Activated T-cell treated with anti-CD3 and anti-CD28 coated beads, Interleukin-2, amount 50 U/mL, for 72 hours (primary cell): ENCODE measurements at places on chromosomes 7 and 10. TPM values are rescaled to one million over a fixed set of nuclear protein-coding genes. Genes with fewer than 3 reads are reported as not detected.

- H3K4me1 ChIP-seq: peaks cover 20% of the 10 kb centered on the region
- H3K27me3 ChIP-seq: peaks cover 32% of the 10 kb centered on the region
Observed at GRCh38 chr10:97713339-97713825, at the start of gene MARVELD1. Gene MARVELD1, plus strand, starts transcription at chr10:97713730. Its CDS starts 147 bp downstream, at chr10:97713877.

DNA sequence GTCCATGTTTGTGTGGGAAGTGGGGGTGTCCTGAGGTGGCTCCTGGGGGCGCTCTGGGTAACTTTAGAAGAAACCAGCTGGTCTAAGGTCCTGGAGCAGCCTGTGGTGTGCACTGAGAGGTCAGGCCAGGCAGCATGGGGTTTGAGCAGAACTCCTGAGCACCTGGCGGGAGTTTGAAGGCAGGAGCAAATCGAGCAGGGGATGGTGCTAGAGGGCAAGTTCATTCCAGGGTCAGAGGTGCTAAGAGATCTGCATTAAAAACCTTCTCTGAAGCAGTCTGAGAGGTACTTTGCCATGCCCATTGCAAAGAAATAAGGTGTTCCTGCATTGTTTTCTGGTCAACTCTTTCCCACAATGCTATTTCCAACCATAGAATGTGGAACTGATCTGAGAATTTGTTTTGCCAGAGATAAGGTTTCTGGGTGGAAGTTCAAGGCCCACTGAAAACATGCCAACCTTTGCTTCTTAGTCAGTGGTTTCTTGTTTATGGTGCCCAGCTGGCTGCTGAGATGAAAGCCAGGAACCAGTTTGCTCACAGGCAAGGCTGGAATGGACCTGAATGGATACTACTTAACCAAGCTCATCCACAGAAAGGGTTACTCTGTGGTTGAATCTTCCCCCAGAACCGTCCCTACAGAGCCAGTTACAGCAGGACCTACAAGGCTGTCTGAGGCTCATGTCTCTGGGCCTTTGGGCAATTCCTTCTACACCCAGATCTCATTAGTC, 136.3 kb upstream of the TMEM72 start:
- no peak for DNase-seq
- no peak overlapping the region for H3K4me3 ChIP-seq
- peaks cover 13% of the 10 kb centered on the region for H3K27me3 ChIP-seq

DNA sequence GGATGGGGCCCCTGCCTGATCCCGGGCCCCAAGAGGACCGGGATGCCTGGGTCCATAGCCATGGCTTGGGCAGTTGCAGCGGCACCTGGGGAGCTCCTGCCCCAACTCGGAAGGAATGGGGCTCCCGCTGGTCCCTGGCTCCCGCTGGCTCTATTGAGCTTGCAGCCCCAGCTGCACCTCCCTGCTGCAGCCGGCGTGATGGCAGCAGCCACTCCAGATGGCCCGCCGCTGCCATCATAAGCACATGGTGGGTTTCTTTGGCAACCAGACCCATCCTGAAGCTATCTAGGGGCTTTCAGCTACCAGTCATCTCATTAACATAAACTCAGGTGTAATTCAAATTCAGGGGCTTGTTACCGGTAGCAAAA, 11.1 kb upstream of the DNMBP start:
- no peaks in the 10 kb centered on the region for H3K36me3 ChIP-seq
- H3K4me1 ChIP-seq: peaks cover 16% of the 10 kb centered on the region
- peaks cover 6% of the 10 kb centered on the region for H3K27me3 ChIP-seq
- no peak for DNase-seq

DNA sequence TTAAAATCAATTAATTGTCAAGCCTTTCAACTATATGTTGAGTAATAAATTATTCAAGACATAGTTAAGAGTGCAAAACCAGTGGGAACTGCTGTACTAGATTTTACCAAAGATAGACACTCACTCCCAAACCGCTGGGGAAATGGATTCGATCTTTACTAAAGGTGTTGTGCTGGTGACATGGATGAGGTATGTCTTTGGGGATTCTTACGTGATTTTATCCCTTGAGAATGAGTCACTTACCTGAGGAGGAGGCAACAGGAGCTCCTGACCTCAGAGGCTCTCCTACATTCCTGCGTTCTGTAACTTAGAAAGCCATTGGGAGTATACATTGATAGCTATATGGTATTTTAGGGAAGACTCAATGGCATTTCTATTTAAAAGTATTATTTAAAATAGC, 165.5 kb downstream of the PKD1L1 start:
- DNase-seq: no peak
- no peak overlapping the region for H3K4me3 ChIP-seq
- H3K27ac ChIP-seq: no peak overlapping the region
- H3K36me3 ChIP-seq: no peaks in the 10 kb centered on the region
- H3K27me3 ChIP-seq: peaks cover 5% of the 10 kb centered on the region
- H3K4me1 ChIP-seq: no peaks in the 10 kb centered on the region

Gene HOXA9
- not detected for total RNA-seq

DNA sequence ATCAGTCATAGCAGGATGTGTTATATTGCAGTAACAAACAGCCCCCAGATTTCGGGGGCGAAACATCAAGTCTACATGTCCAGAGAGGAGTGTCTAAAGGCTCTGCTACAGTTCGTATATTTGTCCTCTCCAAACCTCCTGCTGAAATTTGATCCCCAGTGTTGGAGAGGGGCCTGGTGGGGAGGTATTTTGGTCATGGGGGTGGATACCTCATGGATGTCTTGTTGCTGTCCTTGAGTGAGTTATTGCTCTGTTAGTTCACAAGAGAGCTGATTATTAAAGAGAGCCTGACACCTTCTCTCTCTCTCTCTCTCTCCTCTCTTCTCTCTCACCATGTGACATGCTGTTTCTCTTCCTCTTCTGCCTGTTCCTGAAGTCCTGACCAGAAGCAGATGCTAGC, 343.7 kb downstream of the TCERG1L start:
- H3K4me1 ChIP-seq: no peaks in the 10 kb centered on the region
- no peak overlapping the region for H3K27ac ChIP-seq
- H3K36me3 ChIP-seq: no peaks in the 10 kb centered on the region
- H3K4me3 ChIP-seq: no peak overlapping the region
- H3K27me3 ChIP-seq: no peaks in the 10 kb centered on the region

DNA sequence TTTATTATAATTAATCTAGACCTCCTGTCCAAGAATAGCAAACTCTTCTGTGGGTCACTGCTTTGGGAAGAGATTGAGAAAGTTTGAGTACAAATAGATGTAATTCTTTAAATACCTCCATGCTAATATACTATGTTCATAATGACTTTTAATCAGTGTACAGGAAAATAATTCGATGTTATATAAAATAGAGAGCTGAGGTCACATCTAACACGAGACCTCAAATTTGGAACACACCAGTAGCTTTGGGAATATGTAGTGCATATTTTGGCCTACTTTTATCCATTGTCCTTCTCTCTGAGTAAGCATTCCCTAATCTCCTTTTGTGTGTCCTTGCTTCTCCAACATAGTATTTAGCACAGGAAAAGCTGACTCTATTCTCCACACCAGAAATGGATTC, 27.3 kb upstream of the CABCOCO1 start:
- H3K27me3 ChIP-seq: no peaks in the 10 kb centered on the region
- no peak overlapping the region for H3K4me3 ChIP-seq
- DNase-seq: no peak
- H3K4me1 ChIP-seq: no peaks in the 10 kb centered on the region
- H3K36me3 ChIP-seq: no peaks in the 10 kb centered on the region
- H3K27ac ChIP-seq: no peak overlapping the region

Gene IDI2
- not detected for total RNA-seq

DNA sequence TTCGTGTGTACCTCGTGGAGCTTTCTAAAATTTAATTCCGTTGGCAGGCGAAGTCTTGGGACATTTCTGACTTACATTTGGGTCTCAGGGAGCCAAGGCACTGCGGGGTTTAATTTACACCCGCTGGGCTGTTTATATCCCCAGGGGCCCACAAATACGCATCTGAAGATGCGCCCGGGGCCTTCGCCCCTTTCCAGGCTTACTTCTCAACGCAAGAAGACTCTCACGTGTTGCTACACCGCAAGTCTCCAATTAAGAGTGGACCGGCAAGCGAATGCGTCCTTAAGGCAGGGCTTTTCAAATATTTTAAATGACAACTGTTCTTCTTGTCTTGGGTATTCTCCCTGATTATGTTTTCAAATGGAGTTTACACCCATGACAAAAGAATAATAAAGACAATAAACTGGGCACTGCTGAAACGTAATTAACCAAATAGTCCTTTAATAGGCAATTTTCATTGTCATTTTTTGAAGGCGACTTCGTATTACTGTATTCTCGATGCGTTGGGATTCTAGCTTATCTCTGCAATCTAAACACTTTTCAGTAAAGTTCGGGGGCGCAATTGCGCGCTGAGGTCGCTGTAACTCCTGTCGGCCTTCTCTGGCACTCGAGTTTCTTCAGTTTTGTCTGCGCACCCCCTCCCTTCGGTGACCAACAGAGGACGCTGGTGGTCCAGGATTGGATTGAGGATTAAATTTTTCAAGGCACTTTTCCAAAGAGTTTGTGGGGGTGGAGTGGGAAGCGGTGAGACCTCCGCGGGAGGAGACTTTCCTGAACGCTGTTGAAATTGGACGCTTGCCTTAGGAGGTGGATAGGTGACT, 837 bp upstream of the IGFBP3 start:
- no peak overlapping the region for H3K27ac ChIP-seq
- peak overlapping the region; percentile 81 for H3K4me3 ChIP-seq
- H3K27me3 ChIP-seq: peaks cover 46% of the 10 kb centered on the region
- peaks cover 28% of the 10 kb centered on the region for H3K4me1 ChIP-seq
- peak; percentile 16 for DNase-seq
- no peaks in the 10 kb centered on the region for H3K36me3 ChIP-seq

Gene EGFR
- not detected for total RNA-seq

Gene SPDYE1
- not detected for total RNA-seq

GRCh38 chr10:63171255-63171855, 38.2 kb downstream of the NRBF2 start:
- H3K36me3 ChIP-seq: peaks cover 35% of the 10 kb centered on the region
- H3K4me3 ChIP-seq: peak overlapping the region; percentile 11
- peak overlapping the region; percentile 64 for H3K27ac ChIP-seq
- H3K4me1 ChIP-seq: peaks cover 56% of the 10 kb centered on the region

Gene FAM24A
- not detected for total RNA-seq

Gene UTF1
- total RNA-seq: not detected

DNA sequence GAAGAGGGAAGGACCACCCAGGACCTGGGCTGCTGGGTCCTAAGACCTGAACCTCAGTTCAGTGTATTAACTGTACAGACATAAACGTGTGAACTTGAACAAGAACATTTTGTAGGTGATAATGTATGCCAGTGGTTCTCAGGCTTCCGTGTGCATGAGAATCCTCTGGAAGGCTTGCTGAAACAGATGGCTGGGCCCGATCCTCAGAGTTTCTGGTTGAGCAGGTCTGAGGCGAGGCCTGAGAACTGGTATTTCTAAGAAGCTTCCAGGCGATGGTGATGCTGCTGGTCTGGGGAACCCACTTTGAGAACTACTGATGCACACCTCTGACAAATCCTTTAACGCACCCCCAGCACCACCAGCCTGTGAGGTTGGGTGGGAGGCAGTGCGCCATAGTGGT, 70.4 kb downstream of the CDH23 start:
- DNase-seq: no peak
- no peaks in the 10 kb centered on the region for H3K4me1 ChIP-seq
- no peaks in the 10 kb centered on the region for H3K27me3 ChIP-seq

- DNase-seq: peak; percentile 84
- H3K4me1 ChIP-seq: peaks cover 42% of the 10 kb centered on the region
- peaks cover 61% of the 10 kb centered on the region for H3K27me3 ChIP-seq
Observed at GRCh38 chr7:129780257-129780973, 168.9 kb downstream of the NRF1 start.

Gene SUGCT
- 1.6 TPM for total RNA-seq

GRCh38 chr10:81498011-81498551, 376.9 kb upstream of the NRG3 start:
- H3K27ac ChIP-seq: no peak overlapping the region
- H3K4me1 ChIP-seq: no peaks in the 10 kb centered on the region
- no peak for DNase-seq
- no peaks in the 10 kb centered on the region for H3K36me3 ChIP-seq
- no peaks in the 10 kb centered on the region for H3K27me3 ChIP-seq

Gene CALHM3
- total RNA-seq: not detected

DNA sequence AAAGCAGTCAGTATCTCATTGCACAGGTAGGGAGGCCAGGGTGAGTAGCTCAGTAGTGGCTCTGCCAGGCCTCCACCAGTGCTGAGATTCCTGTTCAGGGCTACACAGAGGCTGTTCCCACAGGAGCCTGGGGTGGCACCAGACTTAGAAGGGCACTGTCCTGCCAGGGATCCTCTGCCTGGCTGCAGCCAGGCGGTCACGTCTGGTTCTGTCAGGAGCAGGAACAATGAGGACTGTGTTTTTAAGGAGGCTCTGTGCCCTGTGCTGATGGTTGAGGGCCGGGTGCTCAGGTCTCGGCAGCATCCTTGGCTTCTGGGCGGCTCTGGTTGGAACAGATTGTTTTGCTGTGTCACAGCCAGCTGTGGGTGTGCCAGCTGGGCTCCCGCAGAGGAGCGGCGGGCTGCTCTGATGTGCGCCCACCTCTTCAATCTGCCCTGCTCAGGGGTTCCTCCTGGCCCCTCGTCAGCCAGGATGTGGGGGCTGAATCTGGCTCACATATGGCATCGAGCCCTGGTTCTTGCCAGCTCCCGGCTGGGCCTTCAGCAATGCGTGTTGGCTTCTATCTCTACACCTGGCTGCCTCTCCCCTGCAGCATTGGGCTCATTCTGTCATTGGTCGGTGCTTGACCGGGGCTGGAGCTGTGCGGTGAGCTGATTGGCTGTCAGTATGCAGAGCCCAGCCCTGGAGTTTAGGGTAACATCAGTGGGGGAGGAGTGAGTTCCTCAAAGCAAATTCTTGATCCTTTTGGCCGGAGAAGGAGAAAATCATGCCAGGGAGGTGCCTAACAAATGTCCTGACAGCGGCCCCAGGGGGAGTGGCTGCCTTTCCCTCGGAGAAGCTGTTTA, 41.2 kb downstream of the TACR2 start:
- peaks cover 6% of the 10 kb centered on the region for H3K4me1 ChIP-seq
- peak overlapping the region; percentile 73 for H3K27ac ChIP-seq
- H3K4me3 ChIP-seq: no peak overlapping the region
- no peaks in the 10 kb centered on the region for H3K27me3 ChIP-seq
- no peak for DNase-seq

DNA sequence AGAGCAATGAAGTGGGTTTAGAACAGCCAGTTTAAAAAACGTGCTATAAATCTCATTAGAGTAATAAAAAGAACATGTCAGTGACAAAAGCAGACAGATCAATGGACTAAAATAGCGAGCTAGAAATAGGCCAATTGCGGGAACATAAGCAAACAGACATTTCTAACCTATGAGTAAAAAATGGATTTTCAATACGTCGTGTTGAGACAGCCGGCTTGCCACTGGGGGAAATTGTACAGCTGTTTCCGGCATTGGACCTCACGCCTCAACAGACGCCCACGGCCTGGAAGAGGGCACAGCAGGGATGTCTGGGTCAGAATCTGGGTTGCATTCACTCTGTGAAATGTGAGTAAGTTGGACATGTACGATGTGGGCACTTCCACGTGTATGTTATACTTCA, 92.9 kb downstream of the SVOPL start:
- peak overlapping the region; percentile 40 for H3K4me3 ChIP-seq
- no peaks in the 10 kb centered on the region for H3K27me3 ChIP-seq
- peak overlapping the region; percentile 27 for H3K27ac ChIP-seq
- H3K4me1 ChIP-seq: peaks cover 18% of the 10 kb centered on the region

GRCh38 chr7:137434946-137435345, 91.4 kb upstream of the PTN start:
- no peak for DNase-seq
- no peak overlapping the region for H3K27ac ChIP-seq
- no peaks in the 10 kb centered on the region for H3K36me3 ChIP-seq
- no peak overlapping the region for H3K4me3 ChIP-seq
- H3K4me1 ChIP-seq: no peaks in the 10 kb centered on the region
- no peaks in the 10 kb centered on the region for H3K27me3 ChIP-seq

Gene LRRN3
- total RNA-seq: 24.0 TPM
